ENCODE measurements at places on chromosomes 4 and X. TPM values are rescaled to one million over a fixed set of nuclear protein-coding genes. Genes with fewer than 3 reads are reported as not detected.

PABPC5 gene
- not detected for total RNA-seq

ARR3 gene
- not detected for total RNA-seq

PPP3CA gene
- total RNA-seq, result 26.2 TPM

BEND2 gene
- total RNA-seq, result not detected

CT47C1 gene
- total RNA-seq, result not detected

NHS gene
- total RNA-seq, result 5.6 TPM

PLAC1 gene
- total RNA-seq, result 0.82 TPM

MND1 gene
- 12.6 TPM for total RNA-seq

TKTL1 gene
- total RNA-seq, result not detected

USP46 gene
- total RNA-seq, result 6.5 TPM

XAGE2 gene
- not detected for total RNA-seq

ZAR1 gene
- not detected for total RNA-seq

NKX6-1 gene
- 0.82 TPM for total RNA-seq

ARMCX1 gene
- 0.43 TPM for total RNA-seq

HHIP gene
- total RNA-seq, result 0.74 TPM

LGI2 gene
- total RNA-seq, result 0.25 TPM

GABRG1 gene
- not detected for total RNA-seq

CENPVL2 gene
- not detected for total RNA-seq

TRAPPC2 gene
- total RNA-seq, result 9.2 TPM

SORBS2 gene
- not detected for total RNA-seq

CWH43 gene
- total RNA-seq, result not detected

UGT2A1 gene
- not detected for total RNA-seq

DMD gene
- not detected for total RNA-seq

COL25A1 gene
- total RNA-seq, result not detected

TRAM1L1 gene
- 0.32 TPM for total RNA-seq

SPP1 gene
- total RNA-seq, result 221 TPM

TCEAL6 gene
- not detected for total RNA-seq

XKRX gene
- 0.29 TPM for total RNA-seq

MECP2 gene
- 20.0 TPM for total RNA-seq

SATL1 gene
- not detected for total RNA-seq

HSFX3 gene
- not detected for total RNA-seq

RTL9 gene
- total RNA-seq, result 0.06 TPM

TAF7L gene
- not detected for total RNA-seq

PTPN13 gene
- 3.4 TPM for total RNA-seq

NLGN3 gene
- total RNA-seq, result 1.0 TPM

DGAT2L6 gene
- total RNA-seq, result not detected

CT45A1 gene
- not detected for total RNA-seq

SH3D19 gene
- 23.5 TPM for total RNA-seq

LARP7 gene
- 43.2 TPM for total RNA-seq

DCHS2 gene
- not detected for total RNA-seq

Data from A549 treated with RU486 at 1 μM for 4 hours (cell line).